ENCODE measurements at places on chromosomes 3 and 15.
A peak's percentile ranks its signal among the peaks of the same experiment; 100 is the strongest.

GRCh38 chr3:57838627-57839026, 82.5 kb downstream of the SLMAP start:
- DNase-seq, result no peak

GRCh38 chr15:92121047-92121446, 267.5 kb downstream of the SLCO3A1 start:
- DNase-seq, result no peak

DNA sequence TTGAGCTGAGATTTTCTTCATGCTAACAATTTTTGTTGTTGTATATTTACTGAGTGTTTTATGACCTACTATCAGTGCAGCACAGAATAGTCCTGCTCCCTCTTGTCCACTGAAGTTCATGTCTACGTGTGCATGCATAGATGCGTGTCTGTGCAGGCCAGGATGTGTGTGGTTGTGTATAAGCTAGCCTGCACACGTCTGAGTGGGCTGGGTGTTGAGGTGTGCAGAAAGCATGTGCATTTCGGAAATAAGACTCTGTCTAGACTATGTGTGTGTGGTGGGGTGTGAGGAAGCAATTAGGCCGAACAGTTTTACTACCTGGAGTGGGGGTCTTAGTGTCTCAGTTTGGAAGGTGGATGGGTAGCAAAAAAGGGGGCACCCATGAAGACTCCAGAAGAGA, 39.2 kb downstream of the ATP2B2 start:
- no peak for DNase-seq

- DNase-seq, result no peak
Observed at GRCh38 chr3:179308001-179308400, 14.8 kb upstream of the ZNF639 start.

- DNase-seq, result no peak
Observed at GRCh38 chr3:172170841-172171240, 131.5 kb downstream of the FNDC3B start.

DNA sequence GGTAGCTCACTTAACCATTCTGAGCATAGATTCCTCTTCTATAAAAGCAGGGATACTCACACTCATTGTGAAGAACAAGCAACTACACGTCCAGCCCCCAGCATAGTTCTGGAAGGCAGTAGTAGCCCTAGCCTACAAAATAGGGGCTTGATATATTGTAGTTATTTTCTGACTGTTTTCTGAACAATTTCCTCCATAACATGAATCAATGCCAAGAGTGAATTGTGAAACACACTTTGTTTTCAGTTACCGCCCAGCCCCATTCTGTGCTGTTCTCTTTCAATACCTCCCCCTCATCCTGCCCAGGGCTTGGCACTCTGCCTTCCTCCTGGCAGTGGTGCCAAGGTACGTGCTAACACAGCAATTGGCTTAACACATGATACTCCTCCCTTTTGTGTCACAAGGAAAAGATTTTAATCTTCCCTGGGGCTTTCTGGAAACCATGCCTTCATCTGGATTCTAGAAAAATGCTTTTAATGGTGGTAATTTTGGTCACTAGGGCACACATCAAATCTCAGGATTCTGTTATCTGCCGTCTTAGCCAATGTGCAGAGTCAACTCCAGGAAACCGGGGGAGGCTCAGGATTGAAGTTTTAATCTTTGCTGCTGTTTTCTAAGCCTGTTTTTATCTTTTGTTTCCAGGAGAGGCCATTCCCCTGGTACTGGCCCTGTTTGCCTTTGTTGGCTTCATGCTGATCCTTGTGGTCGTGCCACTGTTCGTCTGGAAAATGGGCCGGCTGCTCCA, 37.2 kb downstream of the IL20RB start:
- DNase-seq, result no peak

GRCh38 chr3:169112153-169112892, 551.2 kb downstream of the MECOM start:
- peak; percentile 49 for DNase-seq

DNA sequence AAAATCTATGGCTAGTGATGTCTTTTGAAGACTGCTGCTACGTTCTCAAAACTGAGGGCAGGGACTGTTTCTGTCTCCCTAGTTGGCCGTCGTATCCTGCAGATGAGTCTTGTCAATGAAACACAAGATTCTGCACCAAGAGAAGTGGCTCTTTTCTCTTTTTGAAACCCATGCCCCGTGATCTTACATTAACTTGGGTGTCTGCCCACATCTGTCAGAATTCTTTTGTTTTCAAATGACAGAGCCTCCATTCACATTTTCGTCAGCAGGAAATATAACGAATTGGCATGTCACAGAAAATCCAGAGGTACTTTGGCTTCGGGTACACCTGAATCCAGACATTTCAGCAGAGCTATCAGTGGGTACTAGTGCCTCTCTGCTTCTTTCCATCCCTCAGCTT, 331.3 kb upstream of the PROK2 start:
- DNase-seq, result no peak

- no peak for DNase-seq
Observed at GRCh38 chr3:114557791-114558190, 264.0 kb downstream of the TIGIT start.

DNA sequence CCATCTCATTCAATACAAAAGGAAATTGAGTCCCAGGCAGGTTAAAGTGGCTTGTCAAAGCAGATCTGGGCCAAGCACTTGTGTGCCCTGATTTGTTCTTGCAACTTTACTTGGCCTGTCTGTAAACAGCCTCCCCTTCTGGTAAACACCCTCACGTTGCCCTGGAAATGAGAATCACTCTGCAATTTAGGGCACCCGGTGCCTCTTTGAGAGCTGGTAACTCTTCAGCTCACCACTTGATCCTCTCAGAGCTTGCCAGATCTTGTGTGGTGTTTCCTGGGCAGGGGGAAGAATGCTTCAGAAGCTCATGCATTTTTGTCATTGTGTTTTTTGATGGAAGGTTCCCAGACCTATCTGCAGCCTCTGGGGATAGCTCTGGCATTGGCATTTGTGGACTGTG, 11.3 kb downstream of the MED12L start:
- no peak for DNase-seq

GRCh38 chr3:110479731-110480130, 591.9 kb upstream of the NECTIN3 start:
- DNase-seq, result no peak

DNA sequence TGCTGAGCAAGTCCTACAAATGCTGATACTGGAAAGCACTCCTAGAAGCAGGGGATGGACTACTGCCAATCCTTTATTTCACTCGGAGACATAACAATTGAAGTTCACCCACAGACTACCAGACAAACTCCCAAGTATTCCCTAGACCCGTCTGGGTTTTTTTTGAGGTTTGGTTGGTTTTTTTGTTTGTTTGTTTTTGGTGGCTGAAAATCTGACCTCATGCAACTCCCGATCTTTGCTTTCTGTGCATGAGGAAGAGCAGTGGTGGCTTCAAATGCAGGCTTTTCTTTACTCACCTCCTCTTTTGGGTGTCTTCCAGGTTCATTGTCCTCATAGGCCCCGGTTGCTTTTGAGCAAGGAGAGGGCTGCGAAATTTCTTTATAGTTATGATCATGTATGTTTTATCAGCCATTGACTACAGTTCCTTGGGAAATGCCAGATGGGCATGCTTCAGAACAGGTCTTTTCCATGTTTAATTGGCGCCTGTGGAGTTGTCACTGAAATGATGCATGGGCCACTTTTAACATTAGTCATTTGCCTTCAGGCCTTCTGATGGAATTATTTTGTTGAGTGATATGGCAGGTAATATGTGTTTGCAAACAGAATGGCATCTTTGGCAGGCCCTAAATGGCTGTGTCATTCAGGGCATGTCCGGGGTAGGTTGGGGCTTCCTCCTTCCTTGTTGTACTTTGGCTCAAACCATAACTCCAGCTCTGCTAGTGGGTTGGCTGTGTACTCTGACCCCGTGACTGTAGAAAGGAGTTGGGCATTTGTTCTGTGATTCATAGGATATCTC, 81.3 kb upstream of the ZBED2 start:
- DNase-seq, result peak; percentile 76

GRCh38 chr15:66126031-66126441, 127.5 kb downstream of the MEGF11 start:
- DNase-seq, result no peak

DNA sequence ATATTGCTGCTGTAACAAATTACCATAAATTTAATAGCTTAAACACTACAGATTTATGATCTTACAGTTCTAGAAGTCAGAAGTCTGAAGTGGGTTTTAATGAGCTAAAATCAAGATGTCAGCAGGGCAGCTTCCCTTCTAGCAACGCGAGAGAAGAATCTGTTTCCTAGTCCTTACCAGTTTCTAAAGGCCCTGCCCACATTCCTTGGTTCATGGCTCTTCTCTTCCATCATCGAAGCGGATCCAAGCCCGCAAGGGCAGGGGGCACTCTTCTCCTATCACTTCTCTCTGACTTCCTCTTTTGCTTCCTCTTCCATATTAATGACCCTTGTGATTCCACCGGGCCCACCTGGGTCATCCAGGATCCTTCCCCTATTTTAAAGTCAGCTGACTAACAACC, 16.1 kb downstream of the MINDY4B start:
- DNase-seq, result no peak

DNA sequence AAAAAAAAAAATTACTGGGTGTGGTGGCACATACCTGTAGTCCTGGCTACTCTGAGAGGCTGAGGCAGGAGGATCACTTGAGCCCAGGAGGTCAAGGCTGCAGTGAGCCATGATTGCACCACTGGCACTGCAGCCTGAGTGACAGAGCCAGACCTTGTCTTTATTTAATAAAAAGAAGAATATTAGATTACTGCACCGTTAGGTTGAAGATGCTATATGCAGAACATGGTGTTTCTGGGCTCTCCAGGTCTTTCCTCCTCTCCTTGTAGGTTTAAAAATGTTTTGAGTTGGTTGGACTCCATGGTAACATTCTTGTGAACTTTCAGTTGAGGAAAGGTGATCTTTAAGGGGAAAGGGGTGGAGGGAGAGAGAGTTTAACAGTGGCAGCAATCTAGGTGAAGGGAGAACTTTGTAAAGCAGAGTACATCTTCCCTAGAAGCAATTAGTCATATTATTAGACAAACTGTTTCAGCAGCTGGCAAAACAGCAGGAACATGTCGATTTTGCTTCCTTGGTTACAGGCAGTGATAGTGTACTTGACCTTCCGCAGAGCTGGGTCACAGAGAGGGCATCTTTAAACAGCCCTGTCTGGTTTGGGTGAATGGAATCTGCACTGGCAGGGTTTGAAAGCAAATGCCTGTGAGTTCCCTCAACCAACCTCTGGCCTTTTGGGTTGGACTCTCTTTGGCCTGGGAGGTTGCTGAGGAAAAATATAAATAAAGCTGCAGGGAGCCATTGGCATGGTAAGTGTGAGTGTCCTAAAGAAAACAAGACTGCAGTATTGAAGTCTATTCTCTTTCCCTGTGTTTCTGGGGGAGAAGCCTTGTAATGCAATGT, 42.8 kb downstream of the NR2C2 start:
- no peak for DNase-seq

DNA sequence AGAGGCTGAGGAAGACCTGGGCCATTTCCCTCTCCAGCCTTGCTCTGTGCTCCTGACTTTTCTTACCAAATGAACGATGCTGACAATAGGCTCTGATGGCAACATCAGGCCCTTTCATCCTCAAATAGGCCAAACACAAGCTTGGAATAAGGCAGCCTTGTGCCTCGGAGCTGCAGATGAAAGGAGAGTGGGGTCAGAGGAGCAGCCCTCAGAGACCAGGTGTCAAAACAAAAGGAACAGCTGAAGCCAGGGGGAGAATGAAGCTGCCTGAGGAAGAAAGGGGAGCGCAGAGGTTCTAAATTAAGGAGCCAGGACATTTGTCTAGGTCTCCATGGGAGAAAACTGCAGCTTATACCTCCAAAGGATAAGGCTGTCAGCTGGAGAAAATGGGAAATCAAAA, 5.1 kb downstream of the BFSP2 start:
- no peak for DNase-seq

GRCh38 chr15:99929266-99929665, 196.0 kb upstream of the LYSMD4 start:
- DNase-seq, result no peak

DNA sequence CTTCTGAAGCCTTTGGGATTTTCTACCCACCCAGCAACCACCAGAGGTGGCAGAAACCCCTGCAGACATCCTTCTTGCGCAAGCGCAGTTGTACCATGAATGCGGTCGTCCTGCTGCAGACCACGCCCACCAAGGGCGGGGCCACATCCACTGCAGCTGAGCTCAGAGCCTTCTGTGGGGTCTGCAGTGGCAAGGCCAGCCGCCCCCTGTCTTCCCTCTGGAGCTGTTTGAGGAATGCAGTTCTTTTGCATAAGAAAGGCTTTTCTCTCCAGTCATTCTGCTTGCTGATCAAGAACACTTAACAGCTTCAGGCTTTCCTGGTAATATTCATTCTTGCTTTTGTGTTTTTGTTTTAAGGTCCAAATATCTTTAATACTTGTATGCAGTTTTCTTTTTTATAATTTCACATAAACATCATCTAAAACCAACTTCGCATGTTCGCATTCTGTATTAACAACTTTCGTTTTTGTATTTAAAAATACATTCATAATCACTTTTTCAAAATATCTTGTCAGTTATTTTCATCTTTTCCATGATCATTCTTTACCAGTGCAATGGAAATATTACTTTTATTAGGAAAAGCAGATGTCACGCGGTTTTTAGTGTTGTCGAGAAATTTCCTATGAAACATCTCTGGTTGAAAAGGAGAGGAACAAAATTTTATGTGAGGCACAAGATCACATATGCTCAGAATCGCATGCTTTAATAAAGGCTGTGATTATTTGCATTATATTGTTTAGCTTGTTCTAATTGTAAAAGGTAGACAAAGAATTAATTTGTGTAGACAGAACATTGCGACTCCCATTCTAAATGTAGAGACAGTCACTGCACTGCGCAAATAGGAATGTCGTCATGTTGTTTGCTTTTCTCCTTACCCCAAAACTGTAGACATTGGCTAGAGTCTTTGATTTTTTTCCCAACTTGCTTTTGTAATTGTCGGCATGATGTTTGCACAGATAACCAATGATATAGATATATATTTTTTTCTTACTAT, 98.1 kb upstream of the SNRPN start:
- DNase-seq, result no peak

DNA sequence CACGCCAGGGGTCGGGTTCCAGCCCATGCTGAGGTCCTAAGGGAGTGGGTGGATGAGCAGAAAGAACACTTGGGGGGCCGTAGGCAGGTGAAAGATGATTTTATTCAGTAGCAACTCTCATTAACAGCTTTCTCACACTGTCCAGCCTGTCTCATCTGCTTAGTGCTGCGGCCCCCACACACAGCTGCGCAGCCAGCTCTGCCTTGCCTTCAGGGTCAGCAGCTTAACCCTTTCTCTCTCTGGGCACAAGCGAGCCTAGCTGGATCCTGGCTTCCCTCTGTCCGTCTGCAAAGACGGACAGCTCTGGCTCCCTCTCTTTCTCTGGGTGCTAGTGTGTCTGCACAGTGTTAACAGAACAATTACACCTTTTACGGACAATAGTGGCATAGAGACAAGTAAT, 21.3 kb downstream of the NPAP1 start:
- DNase-seq, result no peak

Measured in SW480 (cell line).